ENCODE measurements at places on chromosomes 2 and 18.

DNA sequence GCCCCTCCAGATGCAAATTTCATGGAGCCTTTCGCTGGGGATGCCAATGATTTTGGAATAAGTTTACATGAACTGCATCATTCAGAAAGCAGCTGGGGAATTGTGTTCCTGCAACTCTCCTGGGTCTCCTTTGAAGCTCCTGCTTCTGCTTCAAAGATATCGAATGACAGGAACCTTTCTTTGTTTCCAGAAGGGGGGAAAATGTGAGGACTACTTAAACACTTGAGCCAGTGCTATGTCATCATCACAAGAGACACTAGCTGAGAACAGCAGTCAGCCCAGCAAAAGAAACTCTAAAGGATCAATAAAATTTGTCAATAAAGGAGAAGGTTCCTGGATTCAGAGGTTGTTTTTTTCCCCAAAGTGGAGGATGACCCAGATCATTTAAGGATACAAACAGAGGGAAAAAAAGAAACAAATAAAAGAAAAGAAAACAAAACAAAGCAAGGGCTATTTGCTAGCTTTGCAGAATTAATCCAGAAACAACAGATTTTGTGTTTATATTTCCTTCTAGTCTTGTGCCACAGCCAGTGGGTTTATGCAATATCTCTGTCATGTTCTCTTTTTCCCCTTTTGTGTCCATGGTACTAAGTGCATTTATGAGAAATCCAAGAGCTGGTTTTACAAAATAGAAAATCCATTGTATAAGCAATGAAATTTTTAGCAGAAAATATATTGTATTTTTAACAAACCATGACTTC, 463.7 kb downstream of the CDH2 start:
- no peak for DNase-seq

DNA sequence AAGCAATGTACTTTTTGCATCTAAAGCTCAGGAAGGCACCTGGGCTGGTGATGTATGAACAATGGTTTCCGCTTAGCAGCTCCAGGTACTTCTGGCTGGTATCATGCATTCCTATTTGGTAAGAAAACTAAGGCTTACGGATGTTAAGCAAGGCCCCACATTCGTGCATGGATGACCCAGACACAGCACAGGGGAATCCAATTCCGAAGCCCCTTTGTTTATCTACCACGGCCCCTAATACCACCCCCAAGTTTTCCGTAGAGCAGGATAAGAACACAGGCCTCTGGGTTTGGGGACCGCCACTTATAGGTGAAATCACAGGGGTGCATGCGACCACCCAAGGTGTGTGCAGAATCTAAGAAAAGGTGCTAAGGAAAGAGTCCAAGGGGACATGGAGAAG, 192.1 kb upstream of the ID2 start:
- DNase-seq: no peak

DNA sequence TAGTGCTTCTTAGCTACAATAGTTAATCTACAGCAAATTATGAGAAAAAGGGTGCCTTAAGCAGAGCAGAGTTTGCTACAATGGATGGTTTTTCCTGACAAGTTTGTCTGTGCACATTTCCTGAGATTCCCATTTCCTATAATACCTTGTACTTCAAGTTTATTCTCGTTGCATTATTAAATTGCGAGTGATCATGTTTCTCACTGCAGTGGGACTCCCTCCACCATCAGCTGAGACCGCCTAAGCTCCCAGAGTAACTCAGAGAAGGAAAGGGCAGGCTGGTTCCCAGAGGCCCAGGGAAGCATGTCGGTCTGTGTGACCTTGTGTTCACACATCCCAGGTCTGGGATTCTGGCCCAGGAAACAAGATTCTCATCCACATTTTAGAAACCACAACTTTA, 162.1 kb downstream of the ARL4C start:
- DNase-seq: no peak

DNA sequence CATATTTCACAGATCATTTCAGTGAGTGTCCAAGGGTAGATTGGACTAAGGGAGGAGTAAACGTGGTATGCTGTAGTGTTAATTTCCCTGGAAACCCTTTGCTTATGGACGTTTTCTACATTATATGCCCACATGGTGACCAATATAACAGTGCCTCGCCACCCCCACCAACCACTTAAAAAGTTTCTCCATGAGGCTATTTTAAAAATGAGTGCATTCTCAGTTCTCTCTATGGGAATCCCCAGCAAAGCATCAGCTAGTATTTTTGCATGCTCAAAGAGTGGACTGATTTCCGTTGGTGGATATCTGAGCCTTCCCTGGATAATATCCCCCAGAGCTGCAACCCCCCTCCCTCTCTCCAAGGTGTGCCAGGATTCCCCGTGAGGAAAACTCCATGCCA, 73.2 kb downstream of the TGFA start:
- no peak for DNase-seq

- peak; percentile 21 for DNase-seq
Measured at GRCh38 chr2:151808258-151809072, 19.8 kb downstream of the ARL5A start.

- no peak for DNase-seq
Measured at GRCh38 chr2:204483608-204484081, 61.6 kb upstream of the PARD3B start.

DNA sequence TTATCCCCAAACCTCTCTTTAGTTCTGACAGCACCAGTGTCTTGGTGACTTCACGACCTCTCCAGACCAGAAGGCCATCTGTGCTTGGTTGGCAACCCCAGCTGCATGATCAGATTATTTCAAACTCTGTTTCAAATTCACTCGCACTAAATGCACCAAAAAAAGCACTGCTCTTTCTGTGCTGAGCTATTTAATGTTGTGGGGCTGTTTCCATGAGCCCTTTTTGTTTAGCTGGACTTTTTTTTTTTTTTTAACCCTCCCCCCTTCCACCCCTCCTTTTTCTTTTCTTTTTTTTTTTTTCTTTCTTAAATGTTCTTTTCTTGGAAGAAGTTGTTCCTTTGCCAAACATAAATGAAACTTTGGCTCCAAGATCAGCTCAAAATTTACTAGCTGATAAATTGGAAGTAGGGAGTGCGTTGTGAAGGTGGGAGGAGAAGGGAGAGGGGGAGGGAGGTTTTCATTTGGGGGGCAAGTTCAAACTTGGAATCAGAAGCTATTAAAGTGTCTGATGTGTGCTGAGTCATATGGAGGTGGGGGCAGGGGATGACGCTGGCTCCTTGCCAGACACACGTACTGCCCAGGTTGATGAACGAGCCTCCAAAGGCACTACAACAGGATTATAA, 543.0 kb upstream of the TNP1 start:
- DNase-seq: no peak

Measured in hepatic stellate cell (primary cell).